NCI-H1048 (cell line): ENCODE measurements at places on chromosomes 3 and 15.

GRCh38 chr3:22106213-22106896 lies 355.3 kb upstream of the ZNF385D start:
- no peak for DNase-seq

DNA sequence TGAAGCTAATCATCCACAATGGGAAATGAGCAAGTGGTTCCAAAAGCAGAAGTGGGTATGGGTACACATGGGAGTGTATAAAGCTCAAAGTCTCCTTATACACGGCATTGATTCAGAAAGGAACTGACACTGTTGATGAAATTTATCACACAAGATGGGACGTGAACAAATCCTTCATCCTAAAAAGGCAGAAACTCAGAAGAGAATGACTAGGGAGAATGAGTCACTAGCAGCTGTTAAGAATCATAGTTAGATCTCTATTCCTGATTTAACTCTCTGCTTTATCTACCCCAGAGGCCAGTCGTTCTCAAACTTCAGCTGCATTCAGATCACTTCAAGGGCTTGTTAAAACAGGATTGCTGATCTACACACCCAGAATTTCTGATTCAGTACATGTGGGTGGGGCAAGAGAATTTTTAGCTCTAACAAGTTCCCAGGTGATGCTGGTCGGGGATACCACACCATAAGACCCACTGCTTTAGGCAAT lies 97.7 kb upstream of the PHLDB2 start:
- DNase-seq = no peak

DNA sequence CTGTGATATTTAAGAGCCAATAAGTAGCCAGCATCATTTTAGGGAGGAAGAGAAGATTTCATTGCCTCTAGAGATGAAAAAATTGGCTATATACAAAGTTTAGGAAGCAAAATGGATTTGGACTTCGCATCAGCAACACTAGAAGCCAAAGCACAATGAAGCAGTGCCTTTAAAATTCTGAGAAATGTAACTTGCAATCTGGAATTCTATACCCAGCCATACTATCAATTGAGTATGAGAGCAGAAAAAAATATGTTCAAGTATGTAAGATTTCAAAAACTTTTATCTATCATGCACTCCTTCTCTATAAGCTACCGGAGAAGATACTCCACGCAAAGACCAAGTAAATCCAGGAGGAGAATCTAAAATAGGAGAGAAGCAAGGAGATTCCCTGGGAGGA lies 47.4 kb upstream of the ATP13A3 start:
- DNase-seq = no peak

DNA sequence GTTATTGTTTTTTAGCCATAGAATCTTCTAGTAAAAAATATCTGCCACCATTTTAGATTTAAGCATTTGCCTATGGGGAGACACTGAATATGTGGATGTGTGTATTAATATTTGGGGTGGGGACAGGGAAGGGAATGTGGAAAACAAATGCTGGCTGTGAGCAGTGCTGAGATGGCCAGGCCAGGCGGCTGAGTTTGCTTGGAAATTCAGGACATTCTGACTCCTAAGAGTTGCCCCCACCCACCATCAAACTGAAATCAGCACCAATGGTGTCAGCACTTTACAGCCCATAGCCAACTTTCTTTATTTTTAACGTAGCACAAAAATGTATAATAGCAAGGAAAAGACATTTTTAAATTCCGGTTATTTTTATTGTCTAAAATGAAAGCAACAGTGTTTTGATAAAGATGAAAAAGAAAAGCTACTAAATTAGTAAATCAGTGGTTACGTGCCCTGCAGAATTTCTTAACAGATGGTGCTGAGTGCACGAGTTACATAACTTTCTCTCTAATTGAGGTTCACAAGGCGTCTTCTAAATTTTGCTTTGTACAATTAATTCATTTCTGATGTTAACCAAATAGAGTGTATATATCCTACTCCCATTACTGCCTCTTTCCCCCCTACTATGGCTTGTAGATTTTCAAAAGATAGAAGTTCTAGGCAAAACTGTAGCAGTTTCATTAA lies 34.0 kb downstream of the B3GALNT1 start:
- no peak for DNase-seq

DNA sequence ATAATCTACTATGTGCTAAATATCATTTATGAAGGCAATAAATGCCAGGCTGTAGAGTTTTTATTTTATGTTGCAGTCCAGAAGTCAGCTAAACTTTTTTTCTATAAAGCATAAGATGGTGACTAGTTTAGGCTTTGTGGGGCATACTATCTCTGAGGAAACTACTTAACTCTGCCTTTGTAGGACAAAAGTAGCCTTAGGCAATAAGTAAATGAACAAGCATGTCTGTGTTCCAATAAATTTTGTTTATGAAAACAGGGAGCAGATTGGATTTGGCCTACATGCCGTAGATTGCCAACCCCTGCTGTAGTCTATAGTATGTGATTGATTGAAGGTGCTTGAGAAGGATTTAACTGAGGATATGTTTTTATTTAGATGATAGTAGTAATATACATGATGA lies 502.5 kb upstream of the NAALADL2 start:
- no peak for DNase-seq

DNA sequence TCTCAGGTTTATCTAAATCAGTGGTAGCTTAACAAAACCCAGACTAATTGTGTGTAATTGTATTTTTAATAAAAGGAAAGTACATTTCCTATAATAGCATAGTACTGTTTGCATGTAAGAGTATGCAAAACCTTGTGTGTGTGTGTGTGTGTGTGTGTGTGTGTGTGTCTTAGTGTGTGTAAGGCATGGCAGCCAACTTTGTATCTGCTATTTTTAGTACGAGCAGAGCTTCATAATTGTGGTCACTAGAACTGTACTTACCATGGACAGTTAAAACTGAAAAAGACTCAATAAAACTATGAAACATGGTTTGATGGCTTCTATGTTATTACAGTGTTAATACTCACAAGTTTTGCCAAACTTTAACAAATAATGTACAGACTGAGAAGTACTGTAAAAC lies 6.2 kb downstream of the P2RY1 start:
- no peak for DNase-seq

DNA sequence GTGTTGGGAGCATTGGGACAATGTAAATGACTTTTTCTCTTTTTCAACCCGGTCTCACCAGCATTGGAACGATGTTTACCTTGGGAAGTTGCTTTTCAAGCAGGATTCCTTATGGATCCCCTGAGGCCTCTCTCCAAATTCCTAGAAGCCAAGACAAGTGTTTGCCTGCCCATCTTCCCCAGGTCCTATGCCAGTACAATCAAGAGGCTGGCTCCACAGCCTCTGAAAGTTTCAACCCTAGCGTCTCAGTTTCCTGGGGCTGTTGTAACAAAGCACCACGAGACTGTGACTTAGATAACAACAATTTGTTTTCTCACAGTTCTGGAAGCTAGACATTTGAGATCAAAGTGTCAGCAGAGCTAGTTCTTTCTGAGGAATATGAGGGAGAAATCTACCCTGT lies 347.2 kb upstream of the UMPS start:
- DNase-seq = no peak

GRCh38 chr15:90160781-90161727 lies 40.1 kb upstream of the SEMA4B start:
- no peak for DNase-seq

DNA sequence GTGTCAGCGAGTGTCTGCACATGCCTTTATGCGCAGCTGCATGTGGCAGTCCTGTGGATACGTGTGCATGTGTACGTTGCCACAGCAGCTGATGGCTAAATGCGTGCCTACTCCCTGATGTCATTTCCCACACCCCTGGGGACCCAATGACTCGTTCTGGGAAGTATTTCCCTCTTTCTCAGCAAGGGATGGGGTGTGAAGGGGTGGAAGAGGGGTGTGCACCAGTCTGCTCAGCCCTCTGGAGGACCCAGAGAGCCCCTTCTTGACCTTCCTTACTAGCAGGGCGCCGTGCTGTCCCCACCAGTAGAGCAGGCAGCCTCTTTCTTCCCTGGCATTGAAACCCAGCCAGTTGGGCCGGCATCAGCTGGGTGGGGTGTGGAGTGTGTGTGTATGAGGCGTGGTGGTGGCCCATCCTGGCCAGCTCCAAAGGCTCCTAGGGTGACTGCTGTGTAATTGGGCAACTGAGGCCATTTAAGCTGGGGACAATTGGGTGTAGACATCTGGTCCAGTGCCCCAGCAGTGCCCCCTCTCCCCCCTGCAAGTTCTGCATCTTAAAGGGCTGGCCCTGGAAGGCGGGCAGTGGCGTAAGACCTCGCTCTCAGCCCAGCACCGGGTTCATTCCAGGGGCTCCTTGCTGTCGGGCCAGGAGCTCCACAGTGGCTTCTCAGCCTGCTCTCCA lies 19.2 kb downstream of the SNX33 start:
- no peak for DNase-seq

DNA sequence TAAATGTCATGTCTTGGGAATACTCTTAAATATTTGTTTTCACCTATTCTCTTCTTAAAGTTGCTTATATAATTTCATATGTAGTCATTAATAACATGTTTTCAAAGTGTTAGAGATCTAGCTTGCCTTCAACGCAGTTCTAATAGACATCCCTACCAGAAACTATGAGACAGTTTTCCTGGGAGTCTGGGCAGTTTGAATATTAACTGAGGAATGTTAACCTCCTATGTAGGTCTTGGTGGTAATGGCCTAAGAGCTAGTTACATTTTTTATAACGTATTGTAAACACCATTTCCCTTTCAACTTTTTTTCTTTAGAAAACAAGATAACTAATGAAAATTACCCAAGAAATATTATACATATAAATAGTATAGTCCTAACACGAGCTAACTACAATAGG lies 328.2 kb downstream of the TIGIT start:
- DNase-seq = no peak

DNA sequence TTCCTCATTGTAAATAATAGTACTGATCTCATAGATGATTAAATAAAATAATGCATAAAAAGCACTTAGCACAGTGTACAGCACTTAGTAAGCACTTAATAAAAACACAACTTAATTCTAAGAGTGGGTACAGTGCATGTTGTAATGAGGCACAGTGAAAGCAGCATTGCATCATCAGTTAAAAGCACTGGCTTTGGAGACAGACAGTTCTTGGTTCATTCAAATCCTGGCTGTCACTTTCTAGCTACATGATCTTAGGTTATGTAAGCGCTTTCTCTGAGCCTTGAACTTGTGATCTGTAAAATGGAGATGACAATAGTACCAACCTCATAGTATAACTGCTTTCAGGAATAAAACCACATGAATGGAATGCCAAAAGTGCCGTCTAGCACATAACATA lies 151.5 kb downstream of the DPH6 start:
- DNase-seq = no peak

DNA sequence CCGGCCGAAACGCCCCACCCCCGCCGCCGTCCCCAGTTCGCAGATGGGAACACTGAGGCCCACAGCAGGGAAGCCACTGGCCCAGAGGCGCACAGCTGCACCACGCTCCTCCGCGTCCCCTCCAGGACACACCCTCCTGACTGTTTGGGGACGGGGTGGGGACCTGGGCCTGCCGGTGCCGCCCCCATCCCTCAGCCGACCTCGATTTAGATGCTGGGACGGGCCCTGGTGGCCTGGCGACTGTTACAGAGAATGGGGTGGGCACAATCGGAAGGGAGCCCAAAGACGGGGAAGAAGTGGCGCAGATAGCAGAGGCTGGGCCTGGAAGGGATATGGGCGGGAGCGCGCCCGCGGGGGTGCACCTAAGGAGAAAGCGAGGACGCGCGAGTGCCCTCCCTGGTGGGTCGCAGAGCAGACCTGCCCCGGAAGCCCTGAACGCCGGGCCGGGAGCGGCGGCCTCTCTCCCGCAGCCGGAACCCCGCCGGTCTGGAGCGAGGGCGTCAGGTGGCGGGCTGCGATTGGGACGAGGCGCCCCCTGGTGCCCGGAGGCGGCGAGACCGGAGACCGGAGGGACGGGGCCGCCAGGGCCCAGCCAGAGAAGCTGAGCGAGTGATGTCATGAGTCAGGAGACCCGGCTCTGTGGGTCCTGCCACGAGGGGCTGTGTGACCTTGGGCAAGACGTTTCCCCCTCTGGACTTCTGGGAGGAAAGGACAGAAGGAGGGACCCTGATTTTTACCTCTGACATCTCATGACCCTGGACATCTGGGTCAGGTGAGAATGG lies 78.4 kb downstream of the IQSEC1 start:
- DNase-seq = no peak

DNA sequence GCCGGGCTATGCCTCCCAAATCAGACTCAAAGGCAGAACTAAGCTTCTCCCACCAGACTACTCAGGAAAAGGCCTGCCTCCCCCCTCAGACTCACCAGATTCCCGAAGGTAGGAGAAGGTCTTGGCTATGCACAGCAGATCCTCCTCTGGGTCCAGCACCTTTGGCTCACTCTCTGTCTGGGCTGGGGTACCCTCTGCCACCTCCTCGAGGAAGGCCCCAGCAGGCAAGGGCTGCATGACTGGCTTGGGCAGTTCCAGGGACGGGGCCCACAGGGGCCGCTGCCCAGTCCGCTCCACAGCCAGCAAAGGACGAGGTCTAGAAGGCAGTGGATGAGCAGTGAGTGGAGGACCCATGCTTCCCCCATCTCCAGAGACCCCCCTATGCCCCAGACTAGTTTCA lies 3.3 kb downstream of the CISH start:
- DNase-seq = no peak

DNA sequence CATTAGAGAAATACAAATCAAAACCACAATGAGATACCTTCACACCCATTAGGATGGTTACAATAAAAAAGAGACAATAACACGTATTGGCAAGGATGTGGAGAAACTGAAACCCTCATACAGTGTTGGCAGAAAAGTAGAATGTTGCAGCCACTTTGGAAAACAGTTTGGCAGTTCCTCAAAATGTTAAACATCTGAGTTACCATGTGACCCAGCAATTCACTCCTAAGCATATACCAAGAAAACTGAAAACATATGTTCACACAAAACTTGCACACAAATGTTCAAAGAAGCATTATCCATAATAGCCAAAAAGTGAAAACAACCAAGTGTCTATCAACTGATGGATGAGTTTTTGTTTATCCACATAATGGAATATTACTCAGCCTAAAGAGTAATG lies 166.9 kb upstream of the FAM3D start:
- DNase-seq = no peak

GRCh38 chr15:64246364-64247189 lies 83.8 kb upstream of the PPIB start:
- no peak for DNase-seq

GRCh38 chr3:47065058-47065457 lies 85.6 kb downstream of the NBEAL2 start:
- no peak for DNase-seq

GRCh38 chr15:66859688-66860253 lies 157.7 kb downstream of the SMAD6 start:
- no peak for DNase-seq

- no peak for DNase-seq
Observed at GRCh38 chr3:29484633-29485032, 203.8 kb downstream of the RBMS3 start.
